ENCODE measurements at places on chromosomes 16 and 17.
A peak's percentile ranks its signal among the peaks of the same experiment; 100 is the strongest.

GRCh38 chr16:86960266-86960665 is 356.9 kb downstream of the C16orf95 start:
- DNase-seq: no peak

DNA sequence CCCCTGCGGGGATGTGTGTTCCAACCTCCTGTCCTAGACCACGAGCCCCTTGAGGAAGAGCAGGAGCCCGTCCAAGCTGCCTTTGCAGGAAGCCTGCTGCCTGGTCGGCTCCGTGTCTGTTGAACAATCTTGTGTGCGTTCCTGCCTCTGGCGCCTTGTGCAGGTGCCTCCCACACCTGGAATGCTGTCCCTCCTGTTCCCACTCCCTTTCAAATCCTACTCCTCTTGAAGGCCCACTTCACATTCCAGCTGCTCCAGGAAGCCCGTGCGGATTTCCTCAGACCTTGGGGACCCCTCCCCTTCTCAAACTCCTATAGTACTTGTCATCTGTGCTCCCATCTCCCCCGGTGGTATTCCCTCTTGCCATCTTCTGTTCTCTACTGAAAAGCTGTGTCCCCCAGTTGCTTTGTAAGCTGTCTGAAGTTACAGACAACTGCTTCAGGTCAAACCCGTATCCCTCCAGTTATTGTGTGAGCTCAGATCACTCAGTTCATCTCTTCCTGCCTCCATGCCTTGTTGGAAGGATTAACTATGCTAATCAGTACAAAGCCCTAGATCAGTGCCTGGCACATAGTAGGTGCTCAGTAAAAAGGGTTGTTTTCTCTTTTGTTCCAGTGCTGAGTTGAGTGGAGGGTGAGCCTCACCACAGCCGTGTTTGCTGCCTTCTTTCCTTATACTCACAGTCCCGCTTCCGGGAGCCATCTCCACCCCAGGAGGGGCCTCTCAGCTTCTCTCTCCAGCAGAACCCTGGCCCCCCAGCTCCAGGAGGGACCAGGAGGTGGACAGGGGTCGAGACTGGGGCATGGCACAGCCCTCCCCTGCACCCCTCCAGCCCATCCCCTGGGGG is 241.8 kb upstream of the CIBAR2 start:
- no peak for DNase-seq

DNA sequence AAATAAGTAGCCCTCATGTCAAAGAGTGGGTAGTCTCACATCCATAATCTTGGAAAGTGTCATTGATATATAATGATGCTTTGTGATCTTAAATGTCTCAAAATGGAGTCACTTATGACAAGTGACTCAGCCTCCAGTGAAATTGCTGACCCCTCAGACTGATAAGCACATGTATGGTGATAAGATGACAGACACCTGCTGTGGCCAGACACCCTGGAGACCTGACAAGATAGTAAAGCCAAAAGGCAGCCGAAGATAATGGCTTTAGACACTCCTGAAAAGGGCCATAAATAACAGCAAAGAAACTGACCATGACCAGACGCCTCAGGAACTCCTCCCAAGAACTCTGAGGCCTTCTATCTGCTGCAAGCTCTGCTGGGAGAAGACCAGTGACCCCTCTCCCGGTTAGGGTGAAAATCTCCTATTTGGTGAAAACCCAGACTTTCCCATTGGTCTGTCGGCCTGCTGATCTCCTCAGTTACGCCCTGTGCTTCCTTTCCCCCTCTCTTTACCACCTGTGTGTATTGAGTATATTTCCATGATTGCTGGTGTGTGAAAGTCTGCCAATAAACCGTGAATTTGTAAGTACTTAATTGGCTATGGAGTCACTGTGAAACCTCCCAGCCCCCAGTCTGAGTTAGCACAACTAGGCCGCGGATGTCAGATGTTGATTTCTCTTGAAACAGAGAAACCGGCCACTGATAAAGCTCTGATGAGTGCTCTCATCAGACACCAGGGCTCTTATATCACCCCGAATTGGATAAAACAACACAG is 226.7 kb upstream of the MYOCD start:
- DNase-seq: no peak

GRCh38 chr17:44770166-44770925 is 11.6 kb downstream of the ADAM11 start:
- DNase-seq: no peak

DNA sequence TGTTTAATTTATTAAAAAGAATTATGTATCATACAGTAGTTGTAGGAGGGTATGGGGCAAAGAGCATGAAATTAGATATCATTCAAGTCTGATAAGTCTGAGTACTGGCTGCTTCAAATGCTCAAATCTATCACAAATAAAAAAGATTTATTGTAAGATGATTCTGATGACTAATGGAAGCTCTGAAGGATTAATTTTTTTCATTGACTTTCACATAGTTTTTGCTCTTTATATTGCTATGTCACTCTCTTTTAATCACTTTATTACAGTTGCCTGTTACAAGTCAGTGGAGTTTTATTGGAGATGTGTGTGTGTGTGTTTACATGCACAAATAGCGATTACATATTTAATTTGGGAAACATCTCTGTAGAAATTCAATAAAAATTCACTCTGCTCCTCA is 15.0 kb downstream of the MAP2K4 start:
- no peak for DNase-seq

GRCh38 chr16:62701426-62701825 is 665.2 kb upstream of the CDH8 start:
- no peak for DNase-seq

DNA sequence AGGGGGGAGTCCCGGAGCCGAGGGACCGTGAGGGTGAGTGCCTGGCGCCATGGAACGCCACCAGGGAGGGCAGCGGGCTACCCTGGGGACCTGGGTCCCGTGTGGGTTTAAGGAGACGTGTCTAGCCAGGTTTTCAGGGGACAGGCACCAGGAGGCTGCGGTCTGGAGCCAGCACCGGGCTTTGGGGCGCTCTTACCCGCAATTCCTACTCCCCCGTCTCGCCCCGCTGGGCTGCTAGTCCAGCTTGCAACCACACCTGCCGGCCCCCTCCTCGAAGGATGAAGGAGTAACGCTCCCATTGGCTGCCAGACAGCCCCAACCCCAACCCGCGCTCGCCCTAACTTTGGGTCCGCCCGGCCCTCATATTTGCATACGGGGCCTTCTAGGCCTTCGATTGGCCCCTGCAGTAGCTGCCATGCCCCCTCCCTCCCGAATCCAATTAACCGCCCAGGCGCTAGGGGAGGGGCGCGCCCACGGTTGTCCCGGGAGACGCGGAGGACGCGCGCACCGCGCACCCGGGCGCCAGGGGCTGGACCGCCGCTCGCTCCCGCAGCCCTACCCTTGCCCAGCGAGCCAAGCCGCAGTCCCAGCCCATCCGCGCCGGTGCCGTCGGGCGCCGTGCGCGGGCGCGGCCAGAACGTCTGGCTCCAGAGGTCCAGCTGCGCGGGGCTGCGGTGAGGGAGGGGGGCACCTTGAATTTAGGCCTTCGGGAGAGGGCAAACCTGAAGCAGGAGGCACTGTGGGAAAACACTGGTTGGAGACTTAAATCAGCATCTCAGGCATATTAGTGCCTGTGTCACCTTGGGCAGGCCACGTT is at the start of gene TTLL6:
TTLL6 (minus strand) TSS at position 456 of the 817 bp plus-strand sequence; CDS start at position 299, 157 bp downstream.
- DNase-seq: peak; percentile 97

- DNase-seq: no peak
Observed at GRCh38 chr17:72565006-72565405, 444.2 kb downstream of the SOX9 start.

- peak; percentile 29 for DNase-seq
Observed at GRCh38 chr16:28549301-28549899, 4.3 kb upstream of the SGF29 start.

DNA sequence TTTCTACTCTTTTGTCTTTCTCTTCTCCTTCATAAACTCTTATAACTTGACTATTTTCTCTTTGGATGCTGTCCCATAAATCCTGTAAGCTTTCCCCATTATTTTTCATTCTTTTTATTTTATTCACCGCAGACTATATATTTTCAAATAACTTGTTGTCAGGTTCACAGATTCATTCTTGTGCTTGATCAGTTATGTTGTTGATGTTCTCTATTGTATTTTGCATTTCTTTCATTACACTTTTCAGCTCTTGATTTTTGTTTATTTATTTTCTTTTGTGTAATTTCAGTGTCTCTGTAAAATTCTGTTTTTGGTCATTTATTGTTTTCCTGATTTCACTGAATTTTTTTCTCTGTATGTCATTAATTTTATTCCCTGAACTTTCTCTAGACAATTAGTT is 49.2 kb downstream of the EFCAB13 start:
- no peak for DNase-seq

GRCh38 chr16:78591682-78592103 is 492.2 kb downstream of the WWOX start:
- DNase-seq: no peak

All from HTR-8/SVneo (cell line).